ENCODE measurements at places on chromosomes 3 and 15.

- no peak for DNase-seq
These were observed 117.5 kb upstream of the CRBN start for GRCh38 chr3:3296979-3297381.

DNA sequence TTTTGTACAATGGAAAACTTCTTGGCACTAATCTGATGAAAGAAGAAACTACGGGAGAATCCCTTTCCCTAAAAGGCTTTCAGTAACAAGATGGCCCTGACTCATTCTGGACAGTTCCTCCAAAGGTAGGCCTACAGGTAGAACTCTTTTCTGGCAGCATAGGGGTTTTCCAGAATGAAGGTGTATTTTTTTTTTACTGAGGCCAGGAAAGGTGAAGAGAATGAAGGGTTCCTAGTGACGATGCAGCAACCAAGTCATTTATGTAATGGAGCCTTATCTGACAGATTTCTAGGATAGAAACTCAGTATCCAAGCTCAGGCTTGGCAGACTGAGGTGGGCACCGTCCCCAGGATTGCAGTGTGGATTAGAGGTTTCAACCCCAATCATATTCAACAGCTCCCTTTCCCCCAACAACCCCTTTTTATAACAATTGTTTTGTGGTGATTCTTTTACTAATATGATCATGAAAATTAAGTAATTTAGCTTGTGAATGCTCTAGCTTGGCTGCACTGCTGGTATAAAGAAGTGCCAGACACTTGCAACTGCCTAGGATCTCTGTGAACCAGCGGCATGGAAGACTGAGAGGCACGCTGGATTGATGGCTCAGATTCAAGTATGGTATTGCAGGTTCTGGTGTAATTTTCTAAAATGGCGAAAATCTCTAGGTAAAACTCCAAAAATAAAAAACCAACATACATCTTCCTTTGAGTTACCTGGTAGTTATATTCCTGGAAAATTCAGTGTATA is 8.7 kb upstream of the TRIM69 start:
- DNase-seq = no peak

DNA sequence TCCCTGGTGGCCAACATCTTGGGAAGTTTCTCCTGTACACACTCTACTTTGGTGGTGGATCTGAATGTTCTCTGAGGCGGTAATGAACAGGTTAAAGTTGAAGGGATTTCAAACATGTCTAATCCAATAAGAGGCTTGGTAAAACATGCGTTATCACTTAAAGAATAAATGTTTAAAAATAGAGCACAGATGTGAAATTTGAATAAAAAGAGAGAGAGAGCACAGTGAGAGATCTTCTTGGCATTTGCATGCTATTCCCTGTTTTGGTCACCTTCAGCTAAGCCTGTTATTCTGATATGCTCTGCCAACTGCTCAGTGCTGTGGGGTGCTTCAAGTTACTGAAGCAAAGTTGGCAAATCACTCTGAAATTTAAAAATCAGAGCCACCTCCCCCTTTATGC is 237.7 kb upstream of the WNT5A start:
- no peak for DNase-seq

GRCh38 chr3:122797291-122797690 is 2.4 kb downstream of the SLC49A4 start:
- no peak for DNase-seq

- DNase-seq = no peak
These were observed 98.8 kb upstream of the WNT5A start for GRCh38 chr3:55585856-55586255.

GRCh38 chr15:27095886-27096624 is 125.1 kb downstream of the GABRG3 start:
- DNase-seq = no peak

- DNase-seq = no peak
These were observed 114.2 kb upstream of the TJP1 start for GRCh38 chr15:29936353-29937049.

- DNase-seq = no peak
These were observed 10.2 kb downstream of the EDEM1 start for GRCh38 chr3:5197470-5198312.

GRCh38 chr3:10523561-10523960 is 18.2 kb upstream of the ATP2B2 start:
- no peak for DNase-seq

DNA sequence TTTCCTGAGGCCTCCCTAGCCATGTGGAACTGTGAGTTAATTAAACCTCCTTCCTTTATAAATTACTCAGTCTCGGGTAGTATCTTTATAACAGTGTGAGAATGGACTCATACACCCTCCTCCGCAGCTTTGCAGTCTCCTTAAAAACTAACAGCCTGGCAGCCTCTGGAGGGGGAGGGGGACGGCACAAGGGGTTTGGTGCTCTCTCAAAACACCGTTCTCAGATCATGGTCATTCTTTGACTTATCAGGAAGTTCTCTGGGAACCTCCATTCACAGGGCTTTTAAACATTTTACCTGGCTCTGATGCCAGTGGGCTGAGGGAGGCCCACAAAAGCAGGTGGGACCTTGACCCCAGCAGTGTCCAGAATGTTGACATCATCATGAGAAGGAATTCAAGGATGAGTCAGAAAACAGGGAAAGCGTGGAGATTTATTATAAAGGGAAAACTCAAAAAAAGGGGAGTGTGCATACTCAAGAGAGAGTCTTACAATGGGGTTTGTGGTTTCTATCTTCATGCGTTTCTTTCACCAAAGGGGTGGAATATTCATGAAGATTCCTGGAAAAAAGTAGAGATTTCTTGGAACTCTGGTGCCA is 43.9 kb downstream of the ONECUT1 start:
- no peak for DNase-seq

- no peak for DNase-seq
These were observed 52.2 kb upstream of the GRIP2 start for GRCh38 chr3:14592390-14592789.

DNA sequence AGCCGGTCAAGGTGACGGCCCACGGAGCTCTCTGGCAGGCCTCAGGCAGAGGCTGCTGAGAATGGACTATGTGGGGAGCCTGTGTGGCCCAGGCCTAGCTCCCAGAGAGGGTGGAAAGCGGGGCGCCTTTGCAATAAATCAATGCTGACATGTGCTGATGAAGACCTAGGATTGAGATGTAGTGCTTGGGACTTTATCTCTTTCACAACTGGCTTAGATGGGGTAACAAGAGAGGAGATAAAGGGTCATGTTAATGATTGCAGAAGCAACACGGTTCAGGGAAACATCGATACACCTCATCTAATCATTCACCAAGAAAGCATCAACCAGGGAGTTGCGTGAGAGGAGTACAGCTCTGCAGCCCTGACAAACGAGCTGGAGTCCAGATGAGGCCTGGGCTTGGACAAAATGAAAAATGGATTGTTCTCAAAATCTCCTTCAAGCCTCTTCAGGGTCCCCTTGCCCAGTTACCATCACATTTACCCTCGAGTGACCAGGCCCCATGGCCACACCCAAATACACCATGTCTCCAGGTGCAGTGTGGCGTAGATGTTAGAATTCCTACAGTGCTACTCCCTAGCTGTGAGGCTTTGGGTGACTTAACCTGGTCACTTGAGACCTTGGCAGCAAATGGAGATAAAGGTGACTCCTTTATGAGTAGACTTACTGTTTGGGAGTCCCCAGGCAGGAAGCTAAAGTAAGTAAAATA is 146.4 kb upstream of the LIPC start:
- DNase-seq = no peak

- no peak for DNase-seq
These were observed 124.3 kb upstream of the PRICKLE2 start for GRCh38 chr3:64349551-64349950.

GRCh38 chr3:172112078-172112733 is 72.8 kb downstream of the FNDC3B start:
- DNase-seq = no peak

DNA sequence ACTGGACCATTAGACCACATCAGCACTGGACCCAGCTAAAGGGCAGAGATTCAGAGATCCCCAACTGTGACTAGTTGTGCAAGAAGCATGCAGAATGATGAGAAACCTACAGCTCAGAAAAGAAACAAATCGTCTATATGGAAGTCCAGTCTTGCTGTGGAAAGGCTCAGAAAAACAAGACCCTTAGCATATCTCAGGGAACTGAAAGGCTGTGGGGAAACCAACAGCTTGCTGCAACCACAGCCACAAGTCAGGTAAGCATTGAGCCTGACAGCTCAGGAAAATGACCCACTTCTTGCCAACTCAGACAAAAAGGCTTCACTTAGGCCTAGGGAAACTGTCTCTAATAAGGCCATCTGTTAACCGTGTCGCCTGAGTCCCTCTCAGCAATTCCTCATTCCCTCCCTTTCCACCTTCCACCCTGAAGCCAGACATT is 145.6 kb downstream of the LSAMP start:
- no peak for DNase-seq

DNA sequence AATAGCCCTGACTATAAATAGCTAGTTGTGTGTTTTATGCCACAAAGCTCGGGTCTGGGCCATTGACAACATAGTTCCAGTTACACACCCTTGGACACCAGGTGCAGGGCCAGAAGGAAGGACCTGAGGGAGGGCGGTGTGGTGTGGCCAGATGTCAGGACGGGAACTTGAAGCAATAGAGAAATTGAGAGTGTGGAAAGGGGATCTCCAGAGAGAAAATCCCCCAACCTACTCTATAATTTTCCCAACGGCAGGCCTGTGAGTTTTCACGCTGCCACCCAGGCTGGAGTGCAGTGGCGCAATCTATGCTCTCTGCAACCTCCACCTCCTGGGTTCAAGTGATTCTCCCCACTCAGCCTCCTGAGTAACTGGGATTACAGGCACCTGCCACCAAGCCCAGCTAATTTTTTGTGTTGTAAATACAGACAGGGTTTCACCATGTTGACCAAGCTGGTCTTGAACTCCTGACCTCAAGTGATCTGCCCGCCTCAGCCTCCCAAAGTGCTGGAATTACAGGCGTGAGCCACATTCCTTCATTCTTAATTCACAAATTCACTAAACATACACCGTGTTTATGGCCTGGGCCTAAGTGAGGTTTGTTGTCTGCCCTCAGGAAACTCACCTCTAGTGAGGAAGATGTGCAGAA is 70.8 kb upstream of the KLF13 start:
- no peak for DNase-seq

DNA sequence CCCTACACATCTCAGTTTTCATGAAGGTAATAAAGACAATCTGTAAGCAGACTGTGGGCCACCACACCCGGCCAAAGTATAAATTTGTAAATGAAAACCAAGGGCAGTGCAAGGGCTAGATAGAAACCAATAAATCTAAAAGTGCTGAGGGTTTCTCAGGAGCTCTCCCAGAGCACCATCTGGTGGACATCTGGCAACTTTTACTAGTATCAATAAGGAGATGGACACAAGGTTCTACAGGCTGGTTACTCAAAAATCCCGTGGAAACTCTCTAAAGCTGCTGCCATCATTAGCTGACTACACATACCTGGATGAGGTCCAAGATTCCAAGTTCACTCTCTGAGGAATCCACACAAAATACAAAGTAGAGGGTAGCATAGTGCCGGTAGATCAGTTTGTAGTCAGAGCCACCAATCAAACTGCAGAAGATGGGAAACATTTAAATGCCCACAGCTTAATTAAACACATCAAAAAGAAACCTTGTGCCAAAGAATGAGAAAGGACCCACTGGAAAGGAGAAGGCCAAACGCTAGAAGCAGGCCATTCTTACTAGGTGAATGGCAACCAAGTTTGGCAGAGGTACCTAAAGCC is 5.5 kb downstream of the AP3S2 start:
- DNase-seq = no peak

DNA sequence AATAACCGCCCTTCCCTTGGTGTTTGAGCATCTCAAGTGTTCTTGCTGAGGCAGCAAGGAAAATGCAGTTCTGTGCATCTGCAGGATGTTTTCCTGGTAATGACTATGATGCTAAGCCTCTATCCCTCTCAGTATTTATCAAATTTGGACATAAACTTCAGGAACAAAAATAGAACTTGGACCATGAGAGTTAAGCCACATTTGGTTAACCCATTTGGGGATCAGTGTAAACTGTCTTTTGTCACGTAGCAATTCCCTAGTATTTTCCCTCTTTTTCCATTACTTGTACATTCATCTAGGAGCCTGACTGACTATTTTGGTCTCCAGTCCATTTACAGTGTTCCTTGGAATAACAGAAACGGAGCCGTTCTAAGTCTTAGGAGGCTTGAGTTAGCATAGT is 250.8 kb downstream of the RBMS3 start:
- no peak for DNase-seq

GRCh38 chr3:100836661-100837060 is 127.4 kb downstream of the TFG start:
- DNase-seq = no peak

DNA sequence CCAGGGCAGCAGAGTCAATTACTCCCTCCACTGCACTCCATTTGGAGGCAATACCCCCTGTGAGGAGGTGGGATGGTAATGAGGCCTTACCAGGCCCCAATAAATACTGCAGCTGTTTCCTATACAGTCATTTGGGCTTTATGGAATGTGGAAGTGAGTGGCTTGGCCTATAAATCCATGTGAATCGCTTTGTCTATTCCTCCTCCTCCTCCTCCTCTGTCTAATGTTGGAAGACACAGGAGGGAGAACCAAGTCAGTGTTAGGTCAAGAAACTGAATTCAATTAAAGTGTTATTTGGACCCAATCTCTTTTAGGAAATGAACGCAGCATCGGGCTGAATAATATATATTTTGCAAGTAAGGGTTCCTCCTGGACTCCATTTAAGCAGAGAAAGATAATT is 17.3 kb upstream of the SRGAP3 start:
- DNase-seq = no peak

DNA sequence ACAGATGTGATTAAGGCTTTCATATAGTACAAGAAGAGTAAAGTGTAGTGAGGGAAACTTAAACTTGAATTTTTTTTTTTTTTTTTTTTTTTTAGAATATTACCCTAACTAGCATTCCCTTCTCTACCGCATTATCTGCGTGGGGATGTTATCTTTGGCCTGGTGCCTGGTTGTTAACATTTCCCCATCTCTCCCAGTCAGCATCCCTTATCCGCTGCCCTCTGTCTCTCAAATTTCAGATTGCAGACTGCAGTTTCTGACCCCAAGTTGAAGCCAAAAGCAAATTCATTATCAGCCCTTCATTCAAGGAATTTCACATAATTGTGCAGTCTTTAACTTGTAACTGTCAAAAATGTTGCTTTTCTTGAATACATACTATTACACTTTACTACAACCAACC is 353.0 kb downstream of the PLOD2 start:
- no peak for DNase-seq

DNA sequence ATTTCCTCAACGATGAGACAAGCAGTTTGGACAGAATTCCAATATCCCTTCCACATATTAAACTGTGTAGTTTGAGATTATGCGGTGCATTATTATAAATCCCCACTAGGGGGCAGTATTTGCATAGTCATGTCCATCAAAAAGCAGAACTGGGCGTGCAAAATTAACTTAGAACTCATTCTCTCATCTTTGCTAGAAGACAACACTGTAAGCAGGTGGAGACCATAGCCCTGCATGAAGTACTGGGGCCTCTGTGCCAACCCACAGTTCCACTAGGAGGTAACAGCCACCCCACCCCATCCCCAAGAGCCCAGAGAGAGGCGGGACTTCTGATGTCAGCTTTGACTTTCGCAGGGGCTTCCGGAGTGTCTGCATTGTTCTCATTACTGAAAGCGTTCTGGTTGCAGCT is 106.6 kb upstream of the TMC3 start:
- peak; percentile 45 for DNase-seq

Measured in right kidney (tissue), 9 donors.